ENCODE measurements at places on chromosomes 4 and X.

DNA sequence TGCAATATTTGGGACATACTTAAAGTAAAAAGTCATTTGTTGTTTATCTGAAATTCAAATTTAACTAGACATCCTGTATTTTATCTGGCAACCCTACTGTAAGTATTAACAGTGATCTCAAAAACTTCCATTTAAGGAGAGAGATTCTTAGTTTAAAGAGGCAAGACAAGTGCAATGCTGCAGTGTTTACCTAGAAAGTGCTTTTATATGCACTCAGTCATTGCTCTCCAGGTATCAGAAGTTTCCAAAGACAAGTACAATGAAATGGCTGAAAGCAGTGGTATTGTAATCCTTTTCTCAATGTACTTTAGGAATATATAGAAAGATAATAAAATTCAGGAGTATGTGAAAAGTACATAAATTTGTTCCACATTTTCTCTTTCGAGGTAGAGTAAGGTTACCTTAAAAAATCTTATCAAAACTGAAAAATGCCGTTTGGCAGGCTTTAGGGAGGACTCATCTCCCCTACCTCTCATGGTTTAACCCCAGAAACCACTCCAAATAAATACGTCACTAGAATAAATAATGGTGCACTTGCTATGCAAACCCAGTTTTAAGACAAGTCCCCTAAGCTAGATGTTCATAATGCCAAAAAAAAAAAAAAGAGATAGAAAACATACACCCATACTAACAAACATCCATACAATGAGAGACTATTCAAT, 45.7 kb downstream of the ELF2 start:
- no peak for DNase-seq

- no peak for DNase-seq
Observed at GRCh38 chr4:38011511-38012162, 51.4 kb downstream of the PTTG2 start.

DNA sequence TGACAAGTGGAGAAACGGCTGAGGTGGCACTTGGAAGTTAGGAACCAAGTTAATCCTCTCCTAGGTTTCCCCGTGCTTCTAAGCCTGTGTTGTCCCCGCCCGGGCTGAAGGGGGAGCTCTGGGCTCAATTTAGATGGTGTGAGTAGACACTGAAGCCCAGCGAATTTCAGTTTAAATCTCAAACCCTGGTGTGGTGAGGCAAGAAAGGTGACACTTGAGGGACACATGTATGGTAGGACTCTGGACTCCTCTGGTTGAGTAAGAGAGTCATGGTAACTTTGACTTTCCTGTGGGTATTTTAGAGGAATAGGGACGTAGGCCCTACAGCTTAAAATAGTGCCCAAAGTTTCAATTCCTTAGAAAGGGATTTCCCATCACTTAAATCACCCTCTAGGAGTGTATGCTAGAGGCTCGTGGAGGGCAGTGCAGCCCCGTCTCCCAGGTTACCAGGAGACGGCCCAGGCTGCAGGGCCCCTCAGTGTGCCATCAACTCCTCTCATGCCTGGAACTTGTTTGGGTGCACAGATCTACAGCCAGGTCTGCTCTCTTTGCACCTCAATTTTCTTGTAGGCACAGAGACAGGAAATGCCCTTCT, 24.0 kb downstream of the HAND2 start:
- no peak for DNase-seq

- no peak for DNase-seq
Observed at GRCh38 chr4:141132709-141133145, 542 bp downstream of the RNF150 start.

- DNase-seq: no peak
Observed at GRCh38 chr4:128566693-128567092, 242.8 kb upstream of the JADE1 start.

- no peak for DNase-seq
Observed at GRCh38 chr4:23202712-23203247, 510.0 kb downstream of the GBA3 start.

- DNase-seq: no peak
Observed at GRCh38 chr4:138734746-138735145, 280.8 kb upstream of the NOCT start.

DNA sequence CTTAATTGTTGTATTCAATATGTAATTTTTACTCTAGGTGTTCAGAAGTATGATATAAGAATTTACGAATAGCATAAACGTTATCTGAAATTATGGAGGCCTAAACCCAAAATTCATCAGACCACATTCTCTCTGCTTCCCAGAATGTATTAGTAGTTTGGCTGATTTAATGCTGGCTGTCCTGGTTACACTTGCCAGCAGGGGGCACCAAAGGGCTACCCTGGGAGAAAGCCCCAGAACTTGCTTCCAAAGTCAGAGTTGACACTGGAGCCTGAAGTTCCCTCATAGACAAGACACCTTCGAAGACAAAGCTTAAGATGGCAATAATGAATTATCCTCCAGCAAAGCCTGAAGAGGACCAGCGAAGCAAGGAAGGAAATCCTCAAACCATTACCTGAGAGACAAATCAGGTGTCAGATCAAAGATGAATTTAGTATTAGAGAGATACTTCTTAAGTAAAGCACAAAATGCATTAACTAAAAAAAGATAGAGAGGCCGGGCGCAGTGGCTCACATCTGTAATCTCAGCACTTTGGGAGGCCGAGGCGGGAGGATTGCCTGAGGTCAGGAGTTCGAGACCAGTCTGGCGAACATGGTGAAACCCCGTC, 11.3 kb upstream of the ANOS1 start:
- DNase-seq: peak; percentile 24

DNA sequence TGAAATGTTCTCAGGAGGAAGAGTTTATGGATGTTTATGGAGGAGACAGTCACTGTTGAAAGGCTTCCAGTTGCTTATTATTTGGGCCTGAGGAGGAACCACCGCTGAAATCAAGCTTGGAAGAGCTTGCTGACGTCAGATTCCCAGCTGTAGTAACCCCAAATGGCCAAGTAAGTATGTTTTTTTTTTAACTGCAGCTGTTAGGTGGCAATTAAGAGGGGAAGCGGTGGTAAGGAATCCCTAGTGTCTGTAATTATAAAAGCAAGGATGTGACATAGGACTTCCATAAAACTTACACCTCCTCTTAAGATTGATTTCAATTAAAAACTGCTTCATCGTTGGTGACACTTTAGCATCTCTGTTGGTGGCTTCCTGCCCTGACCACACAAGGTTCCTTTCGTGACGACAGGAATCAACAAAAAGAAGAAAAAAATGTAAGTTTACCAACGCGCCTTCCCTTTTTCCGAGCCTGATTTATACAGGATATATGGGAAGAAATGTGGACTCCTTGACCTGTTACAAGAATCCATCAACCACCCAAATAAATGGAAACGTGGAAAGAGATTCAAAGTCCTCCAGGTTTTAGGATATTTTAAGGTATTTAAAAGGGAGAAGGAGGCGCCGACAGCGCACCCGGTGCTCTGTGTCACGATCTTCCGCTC, 884 bp downstream of the RELL1 start:
- DNase-seq: no peak

DNA sequence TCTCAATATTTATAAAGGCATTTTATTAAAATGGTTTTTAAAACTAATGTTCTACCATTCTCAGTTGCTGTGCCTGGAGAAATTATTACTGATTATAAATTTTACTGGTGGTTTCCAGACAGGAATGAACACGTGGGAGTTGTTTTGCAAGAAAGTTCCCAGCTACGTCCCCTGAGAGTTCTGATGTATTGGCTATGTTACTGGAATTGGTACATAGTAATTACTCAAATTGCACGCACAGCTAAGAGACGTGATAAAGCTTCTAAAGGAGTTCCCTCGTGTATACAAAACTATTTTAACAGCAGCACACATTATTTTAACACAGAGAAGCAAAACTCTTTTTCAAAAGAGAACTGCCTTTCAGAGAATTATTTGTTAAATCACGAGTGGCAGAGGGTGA, 292.2 kb downstream of the NLGN4X start:
- DNase-seq: no peak

- DNase-seq: no peak
Observed at GRCh38 chr4:122591196-122591595, 29.7 kb downstream of the IL21 start.

- no peak for DNase-seq
Observed at GRCh38 chrX:19343085-19343534, 617 bp upstream of the PDHA1 start.

GRCh38 chr4:182310316-182310715, 67.1 kb downstream of the TENM3 start:
- DNase-seq: no peak

GRCh38 chr4:76074468-76074867, at the start of gene ART3:
Gene ART3 (plus strand): TSS chr4:76074709. CDS start chr4:76075890, 1,181 bp downstream.
- no peak for DNase-seq

- DNase-seq: no peak
Observed at GRCh38 chrX:20633451-20633850, 366.7 kb upstream of the RPS6KA3 start.

GRCh38 chrX:103276581-103277002, at the start of gene TCEAL5:
Gene TCEAL5 (minus strand): TSS chrX:103276750. CDS start chrX:103274563, 2,187 bp downstream.
- no peak for DNase-seq

- no peak for DNase-seq
Observed at GRCh38 chr4:20272411-20272872, 20.7 kb downstream of the SLIT2 start.

DNA sequence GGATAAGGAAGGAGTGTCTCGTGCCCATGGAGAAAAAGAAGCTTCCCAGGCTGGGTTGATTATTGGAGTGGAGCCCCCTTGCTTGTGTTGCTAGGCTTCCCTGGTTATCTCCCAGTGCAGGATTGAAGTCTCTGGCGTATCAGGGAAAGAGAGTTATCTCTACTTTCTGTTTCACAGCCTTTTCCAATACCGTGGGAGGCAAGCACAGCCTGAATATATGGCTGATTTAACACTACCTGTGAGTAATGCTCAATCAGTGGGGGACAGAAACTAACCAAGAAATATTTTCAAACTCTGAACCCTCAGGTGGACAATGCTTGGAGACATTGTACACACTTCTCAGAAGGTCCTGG, 65.2 kb downstream of the SERPINA7 start:
- no peak for DNase-seq

DNA sequence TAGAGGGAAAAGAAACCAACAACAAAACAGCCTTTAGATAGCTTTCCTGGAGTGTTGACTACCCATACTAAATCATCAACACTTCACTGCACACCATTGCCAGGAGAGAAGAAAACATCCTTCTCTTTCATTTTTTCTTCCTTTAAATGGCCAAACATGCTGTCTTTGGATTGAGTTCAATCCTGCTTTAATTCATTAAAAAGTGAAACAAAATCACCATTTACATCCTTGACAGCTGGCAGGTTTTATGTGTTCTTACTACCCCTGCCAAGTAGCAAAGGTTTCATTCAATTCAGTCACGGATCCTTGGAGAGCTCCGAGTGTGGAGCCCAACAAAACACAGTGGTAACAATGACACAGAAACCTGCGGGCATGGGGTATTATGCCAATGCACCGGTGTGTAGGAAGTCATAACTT, 568.3 kb downstream of the ANKRD50 start:
- no peak for DNase-seq

DNA sequence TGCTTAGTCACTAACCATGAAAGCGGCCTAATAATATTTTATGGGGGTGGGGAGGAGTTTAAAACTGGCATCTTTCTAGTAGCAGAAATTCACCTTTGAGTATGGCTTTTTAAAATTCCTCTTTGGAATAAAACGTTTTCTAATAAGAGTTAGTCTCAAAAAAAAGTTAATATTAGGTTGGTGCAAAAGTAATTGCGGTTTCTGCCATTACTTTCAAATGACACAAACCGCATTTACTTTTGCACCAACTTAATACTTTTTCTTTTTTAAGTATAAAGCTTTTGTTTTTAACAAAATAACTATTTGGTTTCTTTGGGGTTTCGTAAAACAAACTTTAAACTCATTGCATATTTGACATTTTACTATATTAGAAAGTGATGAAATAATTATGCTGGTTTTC, 68.4 kb downstream of the FBXO8 start:
- no peak for DNase-seq

DNA sequence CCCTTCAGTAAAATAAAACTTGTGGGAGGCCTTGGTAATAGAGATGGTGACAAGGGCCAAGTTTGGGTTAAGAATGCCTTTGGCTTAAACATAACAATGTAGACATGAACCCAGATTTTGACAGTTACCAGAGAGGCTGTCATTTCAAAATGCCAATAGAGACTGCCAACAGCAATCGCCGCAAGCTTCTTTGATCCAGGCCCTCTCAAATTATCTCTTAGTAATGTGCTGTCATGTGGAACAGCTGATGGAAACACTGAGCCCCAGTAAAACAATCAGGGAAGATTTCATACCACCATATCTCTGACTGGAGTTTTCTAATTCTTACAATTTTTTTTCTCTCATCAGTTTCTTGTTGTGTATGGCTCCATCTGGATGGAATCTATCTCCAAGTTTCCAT, 80.5 kb downstream of the ZNF330 start:
- no peak for DNase-seq

- DNase-seq: no peak
Observed at GRCh38 chrX:38960137-38960536, 158.9 kb downstream of the MID1IP1 start.

GRCh38 chr4:176781739-176782100, 11.0 kb downstream of the VEGFC start:
- DNase-seq: no peak

DNA sequence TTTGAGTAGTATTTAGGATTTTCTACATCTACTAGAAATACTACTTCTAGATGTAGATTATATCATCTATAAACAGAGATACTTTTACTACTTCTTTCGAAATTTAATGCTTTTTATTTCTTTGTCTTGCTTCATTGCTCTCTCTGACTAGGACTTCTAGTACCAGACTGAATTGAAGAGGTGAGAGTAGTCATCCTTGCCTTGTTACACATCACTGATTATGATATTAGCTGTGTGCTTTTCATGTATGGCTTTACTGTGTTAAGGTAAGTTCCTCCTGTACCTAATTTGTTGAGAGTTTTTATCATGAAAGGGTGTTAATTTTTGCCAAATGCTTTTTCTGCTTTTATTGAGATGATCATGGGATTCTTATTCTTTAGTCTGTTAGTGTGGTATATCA, 19.6 kb upstream of the IL2 start:
- DNase-seq: no peak

- no peak for DNase-seq
Observed at GRCh38 chr4:7273738-7274297, 81.5 kb downstream of the SORCS2 start.

- DNase-seq: no peak
Observed at GRCh38 chr4:114597410-114598115, 1.0 kb upstream of the UGT8 start.

GRCh38 chrX:19739683-19740082, 147.7 kb downstream of the SH3KBP1 start:
- DNase-seq: peak; percentile 19

- no peak for DNase-seq
Observed at GRCh38 chr4:122900314-122900713, 22.1 kb downstream of the NUDT6 start.

DNA sequence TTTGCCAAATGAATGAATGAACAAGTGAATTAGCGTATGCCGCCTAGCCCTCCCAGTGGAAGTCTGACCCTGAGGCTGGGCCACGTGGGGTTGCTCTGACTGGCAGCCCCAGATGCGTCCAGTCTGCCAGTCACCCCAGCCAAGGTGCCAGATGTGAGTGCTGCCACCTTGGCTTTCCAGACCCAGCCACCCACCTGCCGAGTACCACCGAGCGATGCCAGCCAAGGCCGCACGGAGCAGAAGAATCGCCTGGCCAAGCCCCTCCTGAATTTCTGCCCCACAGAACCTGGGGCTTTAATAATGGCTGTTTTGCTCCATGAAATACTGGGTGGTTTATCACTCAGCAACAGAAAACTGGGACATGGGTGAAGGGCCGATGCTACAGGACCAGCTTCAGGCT, 59.3 kb downstream of the ADRA2C start:
- no peak for DNase-seq

GRCh38 chrX:36388901-36389300, 469.4 kb downstream of the CFAP47 start:
- DNase-seq: no peak
